CD4-positive, alpha-beta memory T cell (primary cell): ENCODE measurements at places on chromosomes 2 and 18.

- peak; percentile 20 for DNase-seq
- H3K27me3 ChIP-seq: no peaks in the 10 kb centered on the region
- H3K4me3 ChIP-seq: peak overlapping the region; percentile 28
- H3K27ac ChIP-seq: peak overlapping the region; percentile 72
- peaks cover 71% of the 10 kb centered on the region for H3K4me1 ChIP-seq
Observed at GRCh38 chr2:112183327-112184025, 45.3 kb downstream of the FBLN7 start.

DNA sequence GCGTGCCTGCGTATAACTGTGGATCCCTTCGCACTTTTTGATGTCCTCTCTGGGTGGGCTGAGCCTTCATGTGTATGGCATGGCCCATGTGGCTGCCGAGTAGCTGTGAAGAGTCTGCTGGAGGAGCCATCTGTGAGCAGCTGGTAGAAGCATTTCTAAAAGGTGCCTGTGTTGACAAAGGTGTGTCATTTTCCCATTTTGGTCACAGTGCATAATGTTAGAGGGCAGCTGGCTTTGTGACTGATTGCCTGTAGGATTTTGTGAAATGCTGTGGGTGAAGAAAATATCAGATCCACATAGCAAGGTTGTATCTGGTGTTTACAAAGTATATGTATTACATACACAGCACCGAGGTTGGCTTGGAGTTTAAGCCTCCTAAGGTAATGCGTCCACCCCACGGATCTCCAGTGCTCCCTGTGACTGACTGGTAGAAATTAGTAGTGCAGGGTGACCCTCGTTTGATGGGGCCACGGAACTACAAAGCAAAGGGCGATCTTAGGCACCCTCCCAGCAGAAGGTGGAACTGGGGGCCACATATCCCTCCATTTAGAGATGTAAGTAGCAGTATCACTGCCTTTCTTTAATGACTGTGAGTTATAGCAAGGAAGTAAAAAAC is 16.5 kb downstream of the GATA6 start:
- H3K4me3 ChIP-seq: no peak overlapping the region
- no peaks in the 10 kb centered on the region for H3K27me3 ChIP-seq
- no peak overlapping the region for H3K27ac ChIP-seq

DNA sequence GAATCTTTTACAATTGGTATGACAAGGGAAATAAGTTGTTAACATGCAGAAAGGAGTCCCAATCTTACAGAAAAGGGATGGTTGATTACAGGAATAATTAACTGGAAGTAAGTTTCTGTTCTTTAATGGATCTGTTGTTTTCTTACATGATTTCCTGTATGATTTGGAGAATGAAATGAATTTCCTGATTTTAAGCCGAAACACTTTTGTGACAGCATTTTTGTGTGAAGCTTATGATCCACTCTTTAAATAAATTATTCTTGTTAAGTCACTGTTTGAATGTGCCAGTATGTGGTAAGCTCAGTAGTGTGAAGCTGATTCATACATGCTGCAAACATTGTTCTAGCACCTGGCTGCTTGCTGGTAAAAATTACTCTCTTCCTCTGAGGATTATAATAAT is 516.2 kb downstream of the DCDC2C start:
- no peaks in the 10 kb centered on the region for H3K36me3 ChIP-seq
- H3K27me3 ChIP-seq: no peaks in the 10 kb centered on the region
- no peak for DNase-seq
- H3K27ac ChIP-seq: no peak overlapping the region

GRCh38 chr2:45545943-45546342 is 65.1 kb downstream of the SRBD1 start:
- H3K4me3 ChIP-seq: no peak overlapping the region
- H3K4me1 ChIP-seq: no peaks in the 10 kb centered on the region
- no peak overlapping the region for H3K27ac ChIP-seq
- no peak for DNase-seq
- peaks cover 20% of the 10 kb centered on the region for H3K36me3 ChIP-seq

DNA sequence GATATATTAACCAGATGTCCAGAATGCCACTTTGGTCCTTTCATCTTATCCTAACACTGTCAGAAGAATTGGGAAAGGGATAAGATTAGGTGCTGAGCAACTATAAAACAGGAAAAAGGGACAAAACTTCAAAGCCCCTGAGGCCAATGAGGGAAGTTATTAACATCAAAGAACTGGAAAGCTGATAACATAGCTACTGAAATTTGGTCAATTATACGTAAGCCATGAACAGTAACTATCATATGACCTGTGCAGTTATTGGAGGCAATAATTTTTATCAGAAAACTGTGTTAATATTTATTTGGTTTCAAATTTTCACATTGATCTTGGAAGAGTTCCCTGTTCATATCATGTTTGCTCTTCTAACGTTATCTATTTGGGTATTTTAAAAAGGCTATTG is 2.6 kb upstream of the REG3A start:
- DNase-seq: no peak
- H3K4me1 ChIP-seq: no peaks in the 10 kb centered on the region
- no peak overlapping the region for H3K4me3 ChIP-seq
- no peaks in the 10 kb centered on the region for H3K36me3 ChIP-seq
- no peaks in the 10 kb centered on the region for H3K27me3 ChIP-seq

DNA sequence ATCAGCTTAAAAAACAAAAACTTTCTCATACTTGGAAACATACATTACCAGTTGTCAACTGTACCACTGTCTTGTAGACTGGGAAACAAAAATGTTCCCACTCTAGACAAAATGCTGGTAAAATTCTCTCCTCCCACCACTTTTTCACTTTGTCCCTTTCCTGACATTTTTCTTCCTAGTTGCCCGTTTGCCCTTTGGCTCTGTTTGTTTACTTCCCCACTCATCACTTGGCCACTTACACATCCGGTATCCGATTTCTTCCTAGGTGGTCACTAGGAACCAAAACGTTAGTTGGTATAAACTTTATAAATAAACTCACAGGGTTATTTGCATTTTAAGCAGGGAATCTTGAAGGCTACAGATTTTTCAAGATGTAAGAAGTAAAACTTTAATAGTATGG is 84.9 kb downstream of the METTL4 start:
- no peaks in the 10 kb centered on the region for H3K36me3 ChIP-seq
- no peak overlapping the region for H3K27ac ChIP-seq
- no peak overlapping the region for H3K4me3 ChIP-seq
- H3K4me1 ChIP-seq: no peaks in the 10 kb centered on the region

DNA sequence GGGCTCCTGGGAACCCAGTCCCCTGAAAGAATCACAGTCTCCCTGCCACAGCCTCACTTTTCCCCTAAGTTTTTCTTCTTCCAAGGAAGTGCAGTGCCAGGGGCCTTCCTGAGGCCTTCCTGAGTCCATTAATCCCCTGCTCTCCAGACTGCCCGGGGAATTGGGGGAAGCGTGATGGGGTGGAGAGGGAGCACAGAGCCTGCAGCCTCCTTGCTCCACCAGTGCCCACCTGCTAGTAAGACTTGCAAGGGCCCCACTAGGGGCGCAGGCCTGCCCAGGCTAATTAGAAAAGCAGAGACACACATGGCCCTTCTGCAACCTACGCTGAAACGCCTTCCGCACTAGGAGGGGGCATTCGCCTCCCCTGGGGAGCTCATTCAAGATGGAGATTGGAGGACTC is 110.6 kb downstream of the MRO start:
- no peak overlapping the region for H3K27ac ChIP-seq
- no peak overlapping the region for H3K4me3 ChIP-seq
- no peaks in the 10 kb centered on the region for H3K27me3 ChIP-seq

- H3K27me3 ChIP-seq: peaks cover 6% of the 10 kb centered on the region
- no peaks in the 10 kb centered on the region for H3K36me3 ChIP-seq
- DNase-seq: no peak
- H3K4me3 ChIP-seq: no peak overlapping the region
- no peak overlapping the region for H3K27ac ChIP-seq
Observed at GRCh38 chr2:29420999-29421782, 306.0 kb downstream of the CLIP4 start.

- H3K27ac ChIP-seq: no peak overlapping the region
- DNase-seq: no peak
- no peaks in the 10 kb centered on the region for H3K36me3 ChIP-seq
- no peaks in the 10 kb centered on the region for H3K27me3 ChIP-seq
- no peak overlapping the region for H3K4me3 ChIP-seq
- H3K4me1 ChIP-seq: no peaks in the 10 kb centered on the region
Observed at GRCh38 chr2:155035308-155035707, 336.8 kb downstream of the KCNJ3 start.
